PC-9 (cell line): ENCODE measurements at places on chromosomes 16 and 17. TPM values are rescaled to one million over a fixed set of nuclear protein-coding genes. Genes with fewer than 3 reads are reported as not detected.
A peak's percentile ranks its signal among the peaks of the same experiment; 100 is the strongest.

DNA sequence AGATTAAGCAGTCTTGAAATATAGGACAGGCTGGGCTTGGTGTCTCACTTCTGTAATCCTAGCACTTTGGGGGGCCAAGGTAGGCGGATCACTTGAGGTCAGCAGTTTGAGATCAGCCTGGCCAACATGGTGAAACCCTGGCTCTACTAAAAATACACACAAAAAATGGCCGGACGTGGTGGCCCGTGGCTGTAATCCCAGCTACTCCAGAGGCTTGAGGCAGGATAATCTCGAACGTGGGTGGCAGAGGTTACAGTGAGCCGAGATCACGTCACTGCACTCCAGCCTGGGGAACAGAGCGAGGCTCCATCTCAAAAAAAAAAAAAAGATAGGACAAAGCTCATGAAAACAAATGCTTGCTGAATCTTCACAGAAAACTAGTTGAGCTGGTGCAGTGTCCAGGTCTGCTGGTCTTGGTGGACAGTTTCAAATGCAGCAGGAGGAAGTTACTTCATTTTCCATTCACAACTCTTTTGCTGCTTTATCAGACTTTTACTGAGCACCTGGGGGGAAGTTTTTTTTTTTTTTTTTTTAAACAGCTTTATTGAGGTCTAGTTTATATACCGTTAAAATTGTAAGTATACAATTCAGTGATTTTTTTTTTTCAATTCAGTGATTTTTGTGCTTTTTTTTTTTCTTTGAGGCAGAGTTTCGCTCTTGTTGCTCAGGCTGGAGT lies 45.2 kb downstream of the SNX29 start:
- H3K4me3 ChIP-seq: no peak overlapping the region
- H3K27ac ChIP-seq: no peak overlapping the region
- no peaks in the 10 kb centered on the region for H3K36me3 ChIP-seq
- peaks cover 33% of the 10 kb centered on the region for H3K4me1 ChIP-seq
- DNase-seq: no peak

DNA sequence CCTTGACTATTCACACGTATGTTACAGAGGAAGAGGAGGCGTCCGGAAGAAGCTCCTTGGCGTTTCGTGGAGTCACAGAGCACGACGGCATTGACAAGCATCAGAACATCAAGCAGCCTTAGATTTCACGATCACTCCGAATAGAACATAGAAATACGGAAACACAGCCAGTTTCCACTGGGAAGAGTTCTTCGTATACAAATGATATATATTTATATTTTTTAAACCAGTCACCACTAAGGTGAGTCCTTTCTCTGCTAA lies 3.1 kb downstream of the CBLN1 start:
- H3K4me1 ChIP-seq: no peaks in the 10 kb centered on the region
- peaks cover 49% of the 10 kb centered on the region for H3K27me3 ChIP-seq
- H3K4me3 ChIP-seq: no peak overlapping the region
- DNase-seq: no peak

- H3K4me1 ChIP-seq: no peaks in the 10 kb centered on the region
- no peaks in the 10 kb centered on the region for H3K27me3 ChIP-seq
- DNase-seq: no peak
- no peak overlapping the region for H3K27ac ChIP-seq
- H3K36me3 ChIP-seq: 0 out of 2 replicates have a peak, but pooled peaks cover 3% of the 10 kb centered on the region
Observed at GRCh38 chr16:48542966-48543365, 67.0 kb downstream of the N4BP1 start.

DNA sequence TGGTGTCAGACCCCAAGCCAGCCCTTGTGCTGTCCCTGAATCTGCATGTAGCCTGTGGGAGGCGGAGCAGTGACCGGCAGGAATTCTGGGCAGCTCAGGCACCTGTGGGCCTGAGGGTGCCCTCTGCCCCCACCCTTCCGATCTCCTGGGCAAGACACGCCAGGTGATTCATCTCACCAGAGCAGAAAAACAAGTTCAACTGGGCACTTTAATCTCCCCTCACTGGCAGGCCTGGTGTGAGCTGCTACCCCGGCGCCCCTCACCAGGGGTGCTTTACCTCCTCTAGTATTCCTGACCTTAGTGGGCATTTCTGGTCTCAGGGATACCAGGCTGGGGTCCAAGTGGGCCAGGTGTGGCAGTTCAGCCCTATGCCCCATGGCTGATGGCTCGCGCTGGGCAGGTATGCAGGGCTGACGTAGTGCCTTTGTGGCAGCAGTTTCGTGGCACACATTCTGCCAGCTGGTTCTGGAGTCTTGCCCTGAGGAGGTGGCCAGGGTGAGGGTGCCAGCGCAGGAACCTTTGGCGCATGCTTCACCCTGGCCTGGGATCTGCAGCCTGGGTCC lies 6.0 kb downstream of the ERBB2 start:
- H3K36me3 ChIP-seq: no peaks in the 10 kb centered on the region
- DNase-seq: peak; percentile 91
- peak overlapping the region; percentile 34; the same call in 1 of the 2 replicates for H3K4me3 ChIP-seq
- peak overlapping the region; percentile 68 for H3K27ac ChIP-seq
- H3K27me3 ChIP-seq: no peaks in the 10 kb centered on the region

DNA sequence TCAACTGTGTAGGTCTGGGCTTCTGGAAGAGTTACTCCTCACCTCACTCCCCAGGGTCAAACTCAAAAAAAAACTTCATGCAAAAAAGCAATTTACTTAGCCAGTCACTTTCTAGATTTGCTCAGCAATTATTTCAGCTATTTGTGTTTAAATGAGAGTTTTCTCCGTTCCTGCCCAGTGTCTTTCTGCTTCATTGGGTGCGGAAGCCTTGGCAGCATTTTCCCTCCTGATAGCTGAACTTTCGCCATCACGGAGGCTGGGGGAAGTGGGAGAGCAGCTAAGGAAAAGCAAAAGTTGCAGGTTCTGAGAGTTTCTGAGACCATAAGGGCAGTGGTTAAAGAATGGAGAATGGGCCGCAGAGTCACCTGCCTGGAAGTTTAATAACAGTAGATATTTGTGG lies 287.1 kb upstream of the DYNLRB2 start:
- H3K4me3 ChIP-seq: no peak overlapping the region
- no peaks in the 10 kb centered on the region for H3K36me3 ChIP-seq
- H3K27me3 ChIP-seq: peaks cover 31% of the 10 kb centered on the region
- no peak overlapping the region for H3K27ac ChIP-seq
- DNase-seq: no peak

DNA sequence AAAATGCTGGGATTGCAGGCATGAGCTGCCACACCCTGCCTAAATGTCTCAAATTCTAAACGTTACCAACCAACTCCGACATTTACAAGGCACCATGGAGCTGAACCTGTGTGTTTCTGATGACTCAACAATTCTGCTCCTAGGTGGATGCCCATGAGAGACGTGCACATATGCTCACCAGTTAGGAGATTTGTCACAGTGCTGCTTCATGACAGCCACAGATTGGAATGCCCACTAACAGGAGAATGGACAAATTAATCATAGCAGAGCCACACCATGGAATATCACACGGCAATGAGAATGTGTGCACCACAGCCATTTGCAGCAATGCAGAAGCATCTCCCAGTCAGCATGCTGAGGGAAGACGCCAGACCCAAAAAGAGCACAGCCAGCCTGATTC lies 8.0 kb upstream of the KCNG4 start:
- peak overlapping the region; percentile 90 for H3K27ac ChIP-seq
- no peaks in the 10 kb centered on the region for H3K27me3 ChIP-seq
- H3K4me3 ChIP-seq: peak overlapping the region; percentile 9; the same call in 1 of the 2 replicates
- H3K4me1 ChIP-seq: peaks cover 42% of the 10 kb centered on the region

- H3K4me3 ChIP-seq: no peak overlapping the region
- no peaks in the 10 kb centered on the region for H3K36me3 ChIP-seq
- no peak overlapping the region for H3K27ac ChIP-seq
- DNase-seq: no peak
Observed at GRCh38 chr16:48323783-48324775, 61.1 kb downstream of the SIAH1 start.

DNA sequence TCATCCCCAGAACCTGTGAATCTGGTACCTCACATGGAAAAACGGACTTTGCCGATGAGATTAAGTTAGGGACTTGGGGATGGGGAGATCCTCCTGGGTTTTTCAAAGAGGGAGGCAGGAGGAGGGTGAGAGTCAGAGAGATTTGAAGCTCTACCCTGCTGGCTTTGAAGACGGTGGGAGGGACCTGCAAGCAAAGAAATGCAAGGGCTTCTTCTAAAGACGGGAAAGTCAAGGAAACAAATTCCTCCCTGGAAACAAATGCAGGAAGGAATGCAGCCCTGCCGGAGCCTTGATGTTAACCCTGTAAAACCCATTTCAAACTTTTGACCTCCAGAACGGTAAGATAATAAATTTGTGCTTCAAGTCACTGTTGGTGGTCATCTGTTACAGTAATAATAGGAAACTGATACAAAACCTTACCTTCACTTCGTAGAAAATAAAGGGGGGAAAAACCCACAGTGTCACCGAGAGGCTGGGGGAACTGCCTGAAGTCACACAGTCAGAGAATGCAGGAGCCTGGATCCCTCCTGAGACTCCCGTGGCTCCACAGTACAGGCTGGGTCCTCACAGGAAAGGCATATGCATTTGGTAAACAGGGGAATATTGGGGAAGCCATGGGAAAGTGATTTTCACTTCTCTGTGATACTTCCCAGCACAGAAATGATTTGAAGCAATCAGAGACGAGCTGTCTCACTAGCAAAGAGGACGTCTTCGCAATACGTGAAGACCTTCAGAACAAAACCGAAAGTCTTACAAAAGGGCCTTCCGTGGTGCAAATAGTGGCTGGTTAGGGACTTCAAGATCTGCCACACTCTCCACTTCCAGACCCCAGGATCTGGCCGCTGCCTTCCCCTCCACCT lies 58.9 kb upstream of the CLEC3A start:
- H3K27ac ChIP-seq: no peak overlapping the region
- H3K36me3 ChIP-seq: no peaks in the 10 kb centered on the region
- H3K27me3 ChIP-seq: peaks cover 34% of the 10 kb centered on the region
- H3K4me3 ChIP-seq: no peak overlapping the region
- no peaks in the 10 kb centered on the region for H3K4me1 ChIP-seq
- DNase-seq: no peak

GRCh38 chr17:15101175-15101574 lies 164.0 kb downstream of the PMP22 start:
- H3K36me3 ChIP-seq: no peaks in the 10 kb centered on the region
- DNase-seq: no peak
- no peaks in the 10 kb centered on the region for H3K4me1 ChIP-seq

- H3K4me1 ChIP-seq: no peaks in the 10 kb centered on the region
- H3K4me3 ChIP-seq: no peak overlapping the region
- no peak overlapping the region for H3K27ac ChIP-seq
- no peak for DNase-seq
- H3K27me3 ChIP-seq: no peaks in the 10 kb centered on the region
Observed at GRCh38 chr16:84318091-84318975, 23.7 kb downstream of the WFDC1 start.

DNA sequence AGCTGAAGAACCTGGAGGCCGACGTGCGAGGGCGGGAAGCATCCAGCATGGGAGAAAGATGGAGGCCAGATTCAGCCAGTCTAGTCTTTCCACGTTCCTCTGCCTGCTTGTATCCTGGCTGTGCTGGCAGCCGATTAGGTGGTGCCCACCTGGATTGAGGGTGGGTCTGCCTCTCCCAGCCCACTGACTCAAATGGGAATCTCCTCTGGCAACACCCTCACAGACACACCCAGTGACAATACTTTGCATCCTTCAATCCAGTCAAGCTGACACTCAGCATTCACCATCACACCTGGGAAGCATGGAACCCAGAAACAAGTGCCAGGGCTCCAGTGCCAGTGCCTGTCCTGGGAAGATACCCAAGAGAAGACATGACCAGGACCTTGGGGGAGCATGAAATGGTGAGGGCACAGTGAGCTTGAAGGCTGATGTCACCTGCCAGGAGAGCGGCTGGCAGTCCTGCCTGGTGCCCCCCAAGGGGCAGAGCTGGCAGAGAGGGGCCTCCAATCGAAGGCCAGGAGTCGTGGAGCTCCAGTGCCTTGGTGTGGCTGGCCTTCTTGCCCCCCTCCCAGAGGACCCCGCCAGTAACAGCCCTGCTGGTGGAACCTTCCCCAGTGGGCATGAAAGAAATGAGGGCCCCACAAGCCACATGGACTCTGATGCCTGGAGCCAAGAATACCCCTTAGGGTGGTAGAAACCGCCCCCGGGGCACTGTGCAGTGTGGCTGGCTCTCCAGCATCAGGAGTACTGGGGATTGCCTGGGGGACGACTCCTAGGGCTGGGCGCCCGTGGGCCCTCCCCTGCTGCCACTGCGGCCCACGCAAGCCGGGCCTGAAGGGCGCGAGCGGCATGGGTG lies 643 bp upstream of the NPB start:
- H3K36me3 ChIP-seq: no peaks in the 10 kb centered on the region
- no peaks in the 10 kb centered on the region for H3K27me3 ChIP-seq
- no peak for DNase-seq

DNA sequence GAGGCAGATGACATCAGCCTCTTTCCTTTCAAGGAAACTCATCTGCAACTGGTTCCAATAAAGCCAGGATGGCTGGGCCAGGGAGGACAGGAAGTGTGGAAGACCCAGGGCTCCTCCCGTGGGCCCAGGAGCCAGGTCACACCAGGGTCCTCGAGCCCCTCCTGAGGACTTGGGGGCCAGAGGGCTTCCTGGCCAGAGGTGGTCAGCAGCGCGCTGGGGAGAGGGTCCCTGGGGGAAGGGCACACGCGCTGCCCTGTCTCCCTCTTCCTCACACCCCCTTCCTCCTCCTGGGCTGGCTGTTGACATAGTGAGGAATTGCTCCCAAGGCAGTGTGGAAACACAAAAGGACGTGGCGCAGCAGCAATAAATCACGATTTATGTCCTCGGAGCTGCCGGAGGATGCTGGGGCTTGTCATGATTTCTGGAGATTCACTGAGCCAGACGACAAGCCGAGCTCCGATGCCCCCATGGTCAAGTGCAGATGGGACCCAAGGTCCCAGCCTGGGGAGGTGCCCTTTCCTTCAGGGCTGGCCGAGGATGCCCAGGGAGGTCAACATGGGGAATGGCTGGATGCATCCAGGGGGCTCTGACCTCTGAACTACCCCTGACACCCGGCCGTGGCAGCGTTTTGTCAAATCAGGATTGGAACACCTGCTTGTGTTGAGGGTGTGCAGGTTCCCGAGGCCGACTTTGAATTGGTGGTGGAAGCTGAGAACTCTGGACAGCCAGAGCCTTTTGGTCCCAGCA lies 152.6 kb downstream of the IRF8 start:
- H3K27me3 ChIP-seq: peaks cover 96% of the 10 kb centered on the region
- H3K36me3 ChIP-seq: no peaks in the 10 kb centered on the region
- H3K4me1 ChIP-seq: no peaks in the 10 kb centered on the region
- no peak for DNase-seq
- no peak overlapping the region for H3K27ac ChIP-seq
- H3K4me3 ChIP-seq: no peak overlapping the region

GRCh38 chr16:72228014-72228413 lies 56.1 kb upstream of the PMFBP1 start:
- H3K27me3 ChIP-seq: peaks cover 44% of the 10 kb centered on the region
- no peak overlapping the region for H3K27ac ChIP-seq
- no peak overlapping the region for H3K4me3 ChIP-seq
- no peak for DNase-seq
- no peaks in the 10 kb centered on the region for H3K36me3 ChIP-seq

ATP6V0D1 gene
- total RNA-seq: 51.5 and 61.0 TPM in 2 replicates

PHLPP2 gene
- total RNA-seq: 5.1 and 5.5 TPM in 2 replicates

ZNF385C gene
- total RNA-seq: 1.7 and 2.1 TPM in 2 replicates

NOTUM gene
- 0.33 TPM in 1 of 2 replicates, not detected in the other for total RNA-seq

PTGES3L gene
- 0.70 and 1.3 TPM in 2 replicates for total RNA-seq

NPIPB2 gene
- 37.3 and 43.3 TPM in 2 replicates for total RNA-seq

TBX2 gene
- 0.44 and 0.60 TPM in 2 replicates for total RNA-seq

CES1 gene
- total RNA-seq: 107 and 141 TPM in 2 replicates
